Stimulated activated CD4-positive, alpha-beta T cell treated with anti-CD3 and anti-CD28 coated beads, Interleukin-12 subunit alpha, Interleukin-12 subunit beta, amount 100 ng/mL, for 24 hours (primary cell): ENCODE measurements at places on chromosomes 6 and 20.

- no peak for DNase-seq
These were observed 7.5 kb downstream of the SNAI1 start for GRCh38 chr20:49990271-49990720.

DNA sequence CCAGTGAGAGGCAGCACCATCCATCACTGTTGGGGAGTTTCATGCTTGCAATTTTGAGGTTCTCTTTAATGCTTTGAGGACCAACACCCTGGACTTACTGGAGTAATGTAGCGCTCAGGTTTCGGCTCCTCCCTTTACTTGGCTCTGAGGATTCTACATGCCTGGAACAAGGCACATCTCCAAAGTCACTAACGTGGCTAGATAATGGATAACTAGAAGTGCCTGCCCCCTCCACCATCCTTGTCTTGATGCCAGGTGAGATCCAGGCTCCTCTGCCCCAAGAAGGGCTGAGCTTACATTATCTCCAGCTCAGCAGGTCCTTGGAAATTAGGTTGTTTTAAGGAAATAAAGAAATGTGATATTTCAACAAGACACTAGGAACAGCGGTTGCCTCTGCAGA lies 75.5 kb upstream of the ZNFX1 start:
- DNase-seq = no peak

- no peak for DNase-seq
These were observed 334.1 kb upstream of the KCNQ5 start for GRCh38 chr6:72287801-72288200.

DNA sequence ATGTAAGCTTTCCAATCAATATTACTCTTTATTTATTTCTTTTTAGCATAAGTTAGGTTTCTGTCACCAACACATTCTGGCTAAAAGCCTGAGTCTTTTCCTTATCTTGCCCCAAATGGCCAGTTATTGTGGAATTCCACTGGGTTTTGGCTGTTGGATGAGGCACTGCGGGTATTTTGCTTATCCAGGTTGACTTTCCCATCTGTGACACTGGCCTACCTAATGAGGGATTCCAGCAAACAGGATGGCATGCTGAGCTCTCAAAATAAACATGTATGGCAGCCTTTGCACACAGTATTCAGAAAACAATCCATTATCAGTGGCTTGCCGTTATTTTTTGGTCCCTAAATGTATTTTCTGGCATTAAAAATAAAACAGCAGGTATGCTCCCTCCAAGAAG lies 6.5 kb upstream of the RALGAPB start:
- DNase-seq = no peak

GRCh38 chr6:166424431-166424830 lies 41.7 kb upstream of the MPC1 start:
- no peak for DNase-seq

DNA sequence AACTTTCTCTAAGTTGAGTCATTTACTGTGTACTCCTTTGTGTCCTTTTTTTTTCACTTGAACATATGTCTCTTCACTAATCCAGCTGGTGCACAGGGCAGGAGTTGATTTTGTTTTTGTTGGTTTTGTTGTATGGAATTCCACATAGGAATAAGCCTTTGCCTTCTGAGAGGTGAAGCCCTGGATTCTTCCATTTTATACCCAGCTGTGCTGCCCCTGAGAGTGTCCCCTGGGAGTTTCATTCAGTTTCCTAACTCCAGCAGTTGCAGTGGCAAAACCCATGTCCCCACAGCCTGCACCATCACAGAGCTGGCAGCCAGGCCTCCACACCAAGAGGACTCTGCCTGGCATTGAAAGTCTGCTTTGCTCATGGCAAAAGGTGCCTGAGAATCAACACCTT lies 107.3 kb upstream of the SYNDIG1 start:
- DNase-seq = no peak

- no peak for DNase-seq
These were observed 178.0 kb downstream of the CLIC5 start for GRCh38 chr6:45837541-45838200.
